Right renal cortex interstitium (tissue), 3 donors: ENCODE measurements at places on chromosomes 11 and 22.

- DNase-seq, result no peak
Observed at GRCh38 chr11:65692367-65692766, 19.7 kb upstream of the KAT5 start.

DNA sequence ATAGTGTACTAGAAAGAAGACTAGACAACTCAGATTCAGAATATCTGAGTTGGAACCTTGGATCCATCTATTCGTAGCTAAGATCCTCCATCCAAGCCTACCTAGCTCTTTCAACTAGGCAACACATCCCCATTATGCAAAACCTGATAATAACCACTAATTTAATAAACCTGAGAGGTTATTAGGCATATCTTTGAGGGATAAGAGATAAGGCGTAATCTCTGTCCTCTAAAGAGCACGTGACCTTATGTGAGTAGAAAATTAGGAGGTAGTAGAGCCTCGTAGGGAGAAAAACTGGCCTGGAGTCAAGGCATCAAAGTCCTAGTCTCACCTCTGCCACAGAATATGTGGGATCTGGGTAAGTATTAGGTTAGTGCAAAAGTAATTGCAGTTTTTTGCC is 87.8 kb downstream of the FAM168A start:
- DNase-seq, result no peak

DNA sequence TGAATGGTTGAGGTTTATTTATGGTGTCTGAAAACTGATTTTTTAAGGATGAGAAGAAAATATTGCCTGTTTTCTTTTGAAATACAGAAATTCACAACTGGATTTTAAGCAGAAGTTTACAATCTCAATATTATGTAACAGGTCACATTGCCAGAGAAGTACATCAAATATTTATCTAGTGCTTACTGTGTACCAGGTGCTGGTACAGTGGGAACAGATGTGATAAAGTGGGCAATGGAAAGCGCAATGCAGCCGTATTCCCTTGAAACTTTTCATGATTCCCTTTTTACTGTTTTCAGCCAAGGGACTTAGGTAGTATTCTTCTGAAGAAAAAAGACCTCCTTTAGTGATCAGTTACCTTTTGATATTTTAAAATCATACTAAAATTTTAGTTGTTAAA is 49.6 kb downstream of the TTC17 start:
- DNase-seq, result no peak

GRCh38 chr11:26622181-26622580 is 50.1 kb upstream of the MUC15 start:
- no peak for DNase-seq

DNA sequence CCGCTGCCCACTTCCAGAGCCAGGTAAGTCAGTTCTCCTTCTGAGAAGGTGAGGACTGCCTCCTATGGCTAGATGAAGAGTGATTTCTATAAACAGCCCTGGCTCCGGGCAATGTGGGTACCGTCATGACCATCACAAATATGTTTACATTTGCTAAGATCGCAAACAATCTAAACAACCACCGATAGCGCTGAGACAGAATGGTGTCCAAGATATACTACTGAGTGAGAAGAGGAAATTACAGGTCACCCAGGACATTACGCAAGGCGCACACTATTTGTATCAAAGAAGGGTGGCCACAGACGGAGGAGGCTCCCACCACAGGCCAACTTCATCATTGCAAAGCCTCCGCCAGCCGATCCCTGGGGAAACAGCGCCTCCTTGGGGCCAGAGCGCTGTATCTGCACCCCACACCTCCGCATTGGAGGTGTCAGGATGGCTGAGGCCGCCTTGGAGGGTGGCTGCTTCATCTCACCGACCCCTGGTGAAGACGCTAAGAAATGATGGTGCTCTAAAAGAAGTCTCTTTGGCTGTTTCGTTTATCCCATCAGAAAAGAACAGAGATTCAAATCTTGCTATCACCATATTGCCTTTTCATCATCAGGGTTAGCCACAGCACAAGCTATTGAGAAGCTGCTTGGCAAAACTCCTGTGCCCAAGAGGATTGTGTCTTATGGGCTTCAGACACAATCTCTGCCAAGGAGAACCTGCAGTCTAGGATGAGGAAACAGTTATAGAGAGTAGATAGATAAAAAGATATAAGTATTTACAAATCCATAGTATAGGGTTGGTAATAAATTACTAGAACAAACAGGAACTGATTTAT is 12.3 kb upstream of the ASRGL1 start:
- no peak for DNase-seq

- DNase-seq, result no peak
Observed at GRCh38 chr22:25008666-25009065, 56.1 kb downstream of the KIAA1671 start.

DNA sequence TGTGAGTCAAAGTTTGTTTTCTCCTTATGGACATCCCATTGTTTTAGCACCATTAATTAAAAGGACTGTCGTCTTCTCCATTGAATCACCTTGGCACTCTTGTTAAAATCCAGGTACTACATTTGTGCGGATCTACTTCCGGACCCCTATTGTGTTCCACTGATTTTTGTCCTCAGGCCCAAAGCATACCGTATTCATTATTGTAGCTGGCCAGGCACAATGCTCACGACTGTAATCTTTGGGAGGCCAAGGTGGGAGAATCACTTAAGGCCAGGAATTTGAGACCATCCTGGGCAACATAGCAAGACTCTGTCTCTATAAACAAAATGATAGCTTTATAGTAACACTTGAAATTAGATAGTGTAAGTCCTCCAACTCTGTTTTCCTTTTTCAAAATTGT is 8.9 kb upstream of the GNB1L start:
- no peak for DNase-seq

- no peak for DNase-seq
Observed at GRCh38 chr22:46287873-46288751, 8.6 kb upstream of the GTSE1 start.
